H7 (cell line): ENCODE measurements at places on chromosomes 2 and 18.

DNA sequence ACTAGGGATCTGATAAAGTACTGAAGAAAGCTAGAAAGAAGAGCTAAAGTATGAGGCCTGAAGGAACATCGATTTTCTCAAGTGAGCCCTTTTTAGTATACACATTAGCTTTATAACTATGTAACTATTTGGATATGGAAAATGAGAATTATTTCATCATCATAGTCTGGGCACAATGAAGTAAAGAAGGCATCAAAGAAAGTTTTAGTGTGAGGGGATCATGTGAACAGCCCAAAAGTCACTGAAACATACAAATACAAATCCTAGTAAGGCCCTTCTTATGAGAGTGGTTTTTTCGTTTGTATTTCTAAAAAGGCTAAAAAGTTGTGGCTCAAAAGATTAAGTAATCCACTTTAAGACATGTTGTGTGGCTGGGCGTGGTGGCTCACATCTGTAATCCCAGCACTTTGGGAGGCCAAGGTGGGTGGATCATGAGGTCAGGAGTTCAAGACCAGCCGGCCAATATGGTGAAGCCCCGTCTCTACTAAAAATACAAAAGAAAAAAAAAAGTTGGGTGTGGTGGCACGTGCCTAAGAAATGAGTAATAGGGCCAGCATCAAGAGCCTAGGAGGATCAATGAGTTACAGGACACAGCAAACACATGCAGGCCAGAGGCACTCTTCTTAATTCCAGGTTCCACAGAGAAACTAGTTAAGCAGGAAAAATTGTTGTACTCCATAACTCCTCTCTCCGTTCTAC, 61.9 kb downstream of the PUM2 start:
- DNase-seq = no peak

GRCh38 chr2:98835831-98836385, 100.1 kb downstream of the CRACDL start:
- no peak for DNase-seq

GRCh38 chr18:2976218-2977132, 36.5 kb downstream of the LPIN2 start:
- DNase-seq = no peak

DNA sequence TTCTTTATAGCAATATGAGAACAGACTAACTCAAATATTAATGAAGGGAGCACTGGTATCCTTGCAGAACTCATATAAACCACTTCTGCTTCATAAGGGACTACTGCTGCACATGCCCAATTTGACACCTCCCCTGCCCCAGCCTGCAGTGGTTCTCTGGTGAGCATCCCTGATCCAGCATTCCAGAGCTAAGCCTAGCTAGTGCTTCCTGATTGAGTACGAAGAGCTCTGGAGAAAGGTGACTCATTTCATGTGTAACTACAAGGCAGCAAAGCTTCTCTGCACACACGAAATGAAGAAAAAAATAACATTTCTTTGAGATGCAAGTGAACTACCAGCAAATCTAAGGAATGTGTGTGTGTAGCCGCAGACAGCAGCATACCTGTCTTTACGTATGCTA, 22.8 kb upstream of the ADNP2 start:
- no peak for DNase-seq

GRCh38 chr2:98807221-98807620, 76.3 kb upstream of the MGAT4A start:
- no peak for DNase-seq

DNA sequence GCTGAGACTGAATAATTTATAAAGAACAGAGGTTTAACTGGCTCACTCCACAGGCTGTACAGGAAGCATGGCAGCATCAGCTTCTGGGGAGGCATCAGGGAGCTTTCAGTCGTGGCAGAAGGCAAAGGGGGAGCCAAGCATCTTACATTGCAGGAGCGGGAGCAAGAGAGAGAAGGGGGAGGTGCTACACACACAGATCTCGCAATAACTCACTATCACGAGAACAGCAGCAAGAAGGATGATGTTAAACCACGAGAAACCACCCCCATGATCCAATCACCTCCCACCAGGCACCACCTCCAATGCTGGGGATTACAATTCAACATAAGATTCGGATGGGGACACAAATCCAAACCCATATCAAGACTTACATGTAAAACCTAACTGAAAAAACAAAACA, 17.8 kb upstream of the MATN3 start:
- DNase-seq = no peak

DNA sequence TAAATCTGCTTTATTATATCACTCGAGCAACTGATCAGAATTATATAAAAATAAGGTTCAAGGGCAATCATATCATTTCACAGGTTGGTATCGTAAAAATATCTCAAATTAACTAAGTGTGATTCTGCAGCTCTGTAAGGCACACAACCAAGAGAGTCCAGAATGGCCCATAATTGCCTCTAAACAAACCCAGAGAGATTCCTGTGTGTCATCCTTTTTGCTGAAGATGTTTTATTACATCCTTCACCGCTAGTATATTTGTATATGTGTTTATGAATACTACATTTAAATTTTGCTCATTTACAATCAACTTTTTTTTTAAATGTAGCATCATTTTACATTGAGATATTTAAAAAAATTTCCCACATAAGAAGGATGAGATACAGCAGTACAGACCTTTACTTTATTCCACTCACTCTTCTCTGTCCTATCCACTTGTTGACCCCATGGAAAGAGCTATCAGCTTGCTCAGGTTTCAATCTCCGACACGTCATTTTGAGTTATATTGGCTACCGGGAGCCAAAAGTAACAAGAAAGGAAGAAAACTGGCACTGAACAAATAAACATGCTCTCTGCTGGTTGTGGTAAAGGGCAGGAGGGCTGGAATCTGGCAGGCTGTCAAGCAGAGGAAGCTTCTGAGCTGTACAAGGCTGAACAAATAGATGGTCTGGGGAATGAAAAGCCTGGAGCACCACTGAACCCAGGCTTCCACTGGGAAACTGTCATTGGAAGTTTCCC, 23.1 kb downstream of the PLA2R1 start:
- no peak for DNase-seq
